ENCODE measurements at places on chromosomes 11 and 22.

DNA sequence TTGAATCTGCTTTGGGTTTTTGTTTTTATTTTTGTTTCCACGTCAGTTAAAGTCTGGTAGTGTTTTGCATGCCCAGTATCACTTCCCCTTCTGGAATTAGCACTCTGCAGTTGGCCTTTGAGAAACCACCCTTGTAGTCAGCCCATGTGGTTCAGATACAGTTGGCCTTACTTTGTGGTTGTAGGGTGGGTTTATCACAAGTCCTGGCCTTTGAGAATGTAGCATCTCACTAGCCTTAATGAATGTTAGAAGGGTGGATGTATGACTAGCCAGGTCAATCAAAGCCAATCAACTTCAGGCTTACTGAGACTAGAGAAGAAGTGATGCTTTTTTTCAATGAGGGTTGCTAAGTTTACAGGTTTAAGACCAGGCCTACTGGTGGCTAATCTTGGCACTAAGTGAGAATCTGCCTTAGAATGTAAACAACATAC, 19.8 kb downstream of the ARL14EP start:
- DNase-seq, result no peak

GRCh38 chr11:95542868-95543551, 246.6 kb downstream of the FAM76B start:
- no peak for DNase-seq

- no peak for DNase-seq
Observed at GRCh38 chr22:36743591-36744412, 32.1 kb downstream of the IFT27 start.

DNA sequence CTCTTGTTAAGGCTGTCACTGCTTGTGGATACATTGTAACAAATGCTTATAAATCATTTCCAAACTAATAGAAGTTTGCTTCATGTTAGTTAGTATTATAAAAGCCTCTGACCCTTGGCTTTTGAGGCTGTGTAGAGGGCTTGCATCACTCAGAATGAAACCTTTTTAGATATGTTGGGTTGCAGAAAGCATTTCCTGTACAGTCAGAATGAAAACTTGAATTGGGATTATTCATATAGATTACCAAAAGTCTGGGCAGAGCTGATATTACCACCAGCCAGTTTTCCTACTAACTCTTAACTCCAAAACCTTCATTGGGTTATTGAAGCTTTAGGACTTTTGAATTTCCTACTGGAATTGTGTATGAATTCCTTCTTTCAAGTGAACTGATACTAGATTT, 12.0 kb downstream of the KMT2A start:
- DNase-seq, result peak; percentile 78

DNA sequence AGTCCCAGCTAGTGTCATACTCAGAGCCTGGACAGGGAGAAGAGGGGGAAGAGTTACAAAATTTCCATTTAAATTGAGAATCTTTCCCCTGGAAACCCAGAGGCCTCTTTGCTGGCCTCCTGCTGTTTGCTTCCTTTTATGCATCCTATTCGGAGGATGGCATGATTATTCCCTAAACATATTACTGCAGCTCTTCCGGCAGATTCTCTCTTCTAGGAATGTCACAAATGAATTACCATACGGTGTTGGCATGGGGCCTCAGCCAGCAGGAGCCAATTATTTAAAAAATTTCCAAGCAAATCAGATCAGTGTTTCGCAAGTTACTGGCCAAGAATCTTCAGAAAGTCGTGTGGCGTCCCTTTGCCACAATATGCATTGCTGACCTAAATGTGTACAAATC, 326.7 kb upstream of the NCAM1 start:
- DNase-seq, result peak; percentile 9

- DNase-seq, result no peak
Observed at GRCh38 chr11:100681064-100681502, 6.0 kb upstream of the ARHGAP42 start.

DNA sequence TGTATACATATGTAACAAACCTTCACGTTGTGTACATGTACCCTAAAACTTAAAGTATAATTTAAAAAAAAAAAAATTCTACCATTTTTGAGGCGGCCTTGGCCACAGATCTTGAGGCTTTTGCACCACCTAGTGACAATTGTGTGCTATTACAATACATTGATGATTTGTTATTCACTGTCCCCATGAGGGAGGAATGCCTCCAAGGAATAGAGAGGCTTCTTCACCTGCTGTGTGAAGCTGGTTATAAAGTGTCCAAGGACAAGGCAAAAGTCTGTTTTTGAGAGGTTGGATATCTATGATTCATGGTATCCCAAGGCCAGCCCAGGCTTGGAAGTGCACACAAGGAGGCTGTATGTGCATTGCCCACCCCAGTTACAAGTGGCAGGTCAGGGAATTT, 30.7 kb downstream of the SLC22A25 start:
- peak; percentile 45 for DNase-seq

DNA sequence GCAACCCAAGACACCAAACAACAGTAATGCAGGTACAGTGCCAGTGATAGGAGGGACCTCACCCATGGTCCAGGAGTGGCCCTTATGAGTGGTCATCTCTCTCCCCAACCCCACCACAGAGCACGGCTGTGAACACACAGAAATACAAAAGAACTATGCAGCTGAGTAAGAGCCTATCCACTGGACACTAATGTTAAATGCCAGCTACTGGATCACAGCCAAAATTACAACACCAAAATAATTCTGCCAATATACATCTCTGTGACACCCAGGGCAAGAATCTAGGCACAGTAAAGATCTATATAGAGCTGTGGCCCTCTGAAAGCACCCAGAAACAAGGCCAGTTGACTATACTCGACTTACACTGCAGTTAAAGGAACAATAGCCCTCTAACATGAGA, 22.8 kb upstream of the GPR83 start:
- DNase-seq, result no peak

GRCh38 chr11:48341466-48341865, 16.7 kb downstream of the OR4C3 start:
- DNase-seq, result no peak

GRCh38 chr11:34495724-34496377, 17.7 kb downstream of the ELF5 start:
- DNase-seq, result peak; percentile 22

DNA sequence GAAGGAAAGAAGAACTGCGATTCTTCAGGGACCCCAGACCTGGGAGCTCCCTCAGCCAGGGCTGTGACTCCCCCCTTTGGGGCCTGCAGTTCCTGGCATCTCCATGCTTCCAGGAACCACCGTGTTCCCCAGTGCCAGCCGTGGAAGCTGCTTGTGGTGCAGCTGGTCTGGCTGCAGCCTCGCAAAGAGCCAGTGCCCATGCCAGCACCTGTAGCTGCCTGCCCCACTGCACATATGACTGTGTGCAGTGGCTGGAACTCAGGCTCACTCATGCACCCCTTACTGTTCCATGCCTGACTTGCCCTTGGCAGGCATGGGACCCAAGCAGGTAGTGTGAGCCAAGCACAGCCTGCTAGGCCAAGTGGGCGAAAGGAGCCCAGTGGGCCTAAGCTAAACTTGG, 401.3 kb downstream of the LRRC4C start:
- DNase-seq, result no peak

- no peak for DNase-seq
Observed at GRCh38 chr11:121950160-121950559, 165.9 kb downstream of the BLID start.

GRCh38 chr11:16873289-16873688, 134.8 kb downstream of the C11orf58 start:
- DNase-seq, result no peak

- no peak for DNase-seq
Observed at GRCh38 chr11:45715418-45715817, 50.0 kb upstream of the CHST1 start.

GRCh38 chr11:104965735-104966134, 2.6 kb downstream of the CASP4 start:
- DNase-seq, result no peak

GRCh38 chr11:96311120-96311568, 31.9 kb downstream of the MAML2 start:
- peak; percentile 87 for DNase-seq

DNA sequence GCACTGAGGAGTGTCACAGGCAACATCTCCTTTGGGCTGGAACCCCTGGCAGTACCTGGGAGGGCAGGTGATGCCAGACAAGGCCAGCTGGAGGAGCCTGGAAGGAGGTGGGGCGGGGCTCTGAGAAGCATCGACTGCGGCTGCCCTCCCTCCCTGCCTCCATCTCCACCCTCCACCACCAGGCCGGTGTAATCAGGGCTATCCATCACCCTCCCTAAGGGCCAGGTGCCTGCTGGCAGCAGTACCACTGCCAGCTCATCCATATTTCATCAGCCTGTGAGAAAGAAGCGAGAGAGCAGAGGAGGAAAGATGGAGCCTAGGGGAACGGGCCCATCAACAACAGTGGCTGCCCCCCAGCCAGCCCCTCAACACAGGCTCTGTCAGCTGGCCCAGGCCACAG, 51.4 kb upstream of the RASD2 start:
- DNase-seq, result peak; percentile 32

DNA sequence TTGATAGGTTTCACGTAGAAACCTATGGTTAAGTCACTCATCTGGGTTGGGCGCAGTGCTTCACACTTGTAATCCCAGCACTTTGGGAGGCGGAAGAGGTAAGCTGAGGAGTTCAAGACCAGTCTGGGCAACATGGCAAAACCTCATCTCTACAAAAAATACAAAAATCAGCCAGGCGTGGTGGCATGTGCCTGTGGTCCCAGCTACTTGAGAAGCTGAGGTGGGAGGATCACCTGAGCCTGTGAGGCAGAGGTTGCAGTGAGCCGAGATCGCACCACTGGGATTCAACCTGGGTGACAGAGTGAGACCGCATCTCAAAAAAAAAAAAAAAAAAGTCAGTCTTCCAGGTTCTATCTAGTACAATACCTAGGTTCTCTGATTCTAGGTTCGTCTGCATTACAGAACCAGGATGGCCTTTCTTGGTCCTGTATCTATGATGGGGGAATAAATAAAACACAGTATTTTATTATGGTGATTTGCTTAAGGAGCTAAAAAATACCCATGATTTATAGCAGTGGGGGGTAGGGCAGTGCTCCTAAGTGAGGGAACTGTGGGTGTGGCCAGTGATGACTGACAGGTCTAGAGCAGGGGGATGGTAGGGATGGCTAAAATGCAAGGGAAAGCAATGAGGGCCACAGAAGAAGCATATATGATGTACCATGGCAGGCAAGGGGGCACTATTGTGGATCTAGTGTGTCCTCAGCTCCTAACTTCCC, 65.5 kb upstream of the NUP160 start:
- DNase-seq, result no peak

GRCh38 chr11:130871616-130872015, 44.7 kb downstream of the SNX19 start:
- DNase-seq, result peak; percentile 33

- no peak for DNase-seq
Observed at GRCh38 chr11:83047515-83048225, 24.0 kb downstream of the RAB30 start.

GRCh38 chr22:24099071-24099470, 82.2 kb upstream of the SUSD2 start:
- DNase-seq, result no peak

- DNase-seq, result no peak
Observed at GRCh38 chr11:67647471-67647870, 3.1 kb downstream of the ACY3 start.

- DNase-seq, result no peak
Observed at GRCh38 chr11:38005597-38005996, 1407.6 kb upstream of the RAG2 start.

GRCh38 chr11:127627204-127627603, 626.6 kb upstream of the KIRREL3 start:
- DNase-seq, result no peak

- DNase-seq, result no peak
Observed at GRCh38 chr11:60315871-60316270, 11.2 kb upstream of the MS4A6E start.

DNA sequence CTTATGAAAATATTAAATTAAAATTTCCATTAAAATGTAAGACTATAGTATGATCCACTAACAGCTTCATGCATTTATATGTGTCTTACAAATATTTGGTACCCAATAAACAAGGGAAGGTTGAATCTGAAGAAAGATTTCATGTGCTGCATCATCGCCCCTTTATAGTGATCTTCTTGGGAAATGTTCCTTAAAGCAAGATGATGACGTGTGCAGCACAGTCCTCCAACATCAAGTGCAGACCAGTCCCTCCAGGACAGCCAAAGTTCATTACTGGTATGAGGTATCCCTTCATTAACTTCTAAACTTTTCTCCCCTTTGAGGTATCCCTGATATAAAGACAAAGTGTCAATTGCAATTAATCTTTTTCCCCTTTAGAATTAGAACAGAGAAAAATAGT, 567.0 kb downstream of the METTL15 start:
- DNase-seq, result peak; percentile 11

- DNase-seq, result no peak
Observed at GRCh38 chr11:33787076-33787475, 12.8 kb upstream of the FBXO3 start.

DNA sequence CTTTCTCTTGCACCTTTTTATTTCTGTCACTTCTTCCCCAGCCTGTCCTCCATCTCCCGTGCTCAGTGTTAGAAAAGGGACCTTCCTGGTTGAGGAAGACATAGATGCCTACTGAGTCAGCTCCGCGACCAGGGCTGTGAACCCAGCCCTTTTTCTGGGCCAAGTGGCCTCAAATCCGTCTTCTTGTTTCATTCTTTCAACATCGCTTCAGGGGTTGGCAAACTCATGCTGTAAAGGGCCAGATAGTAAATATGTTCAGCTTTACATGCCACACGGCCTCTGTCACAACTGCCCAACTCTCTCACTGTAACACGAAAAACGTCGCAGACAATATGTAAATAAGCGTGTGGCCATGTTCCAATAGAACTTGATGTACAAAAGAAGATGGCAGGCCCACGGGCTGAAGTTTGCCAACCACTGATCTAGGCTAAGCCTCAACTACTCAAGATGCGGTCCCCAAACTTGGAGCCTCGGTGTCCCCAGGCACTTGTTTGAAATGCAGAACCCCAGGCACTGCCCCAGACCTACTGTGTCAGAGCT, 338.4 kb downstream of the MN1 start:
- DNase-seq, result peak; percentile 63

- no peak for DNase-seq
Observed at GRCh38 chr11:34488855-34489557, 24.6 kb downstream of the ELF5 start.

DNA sequence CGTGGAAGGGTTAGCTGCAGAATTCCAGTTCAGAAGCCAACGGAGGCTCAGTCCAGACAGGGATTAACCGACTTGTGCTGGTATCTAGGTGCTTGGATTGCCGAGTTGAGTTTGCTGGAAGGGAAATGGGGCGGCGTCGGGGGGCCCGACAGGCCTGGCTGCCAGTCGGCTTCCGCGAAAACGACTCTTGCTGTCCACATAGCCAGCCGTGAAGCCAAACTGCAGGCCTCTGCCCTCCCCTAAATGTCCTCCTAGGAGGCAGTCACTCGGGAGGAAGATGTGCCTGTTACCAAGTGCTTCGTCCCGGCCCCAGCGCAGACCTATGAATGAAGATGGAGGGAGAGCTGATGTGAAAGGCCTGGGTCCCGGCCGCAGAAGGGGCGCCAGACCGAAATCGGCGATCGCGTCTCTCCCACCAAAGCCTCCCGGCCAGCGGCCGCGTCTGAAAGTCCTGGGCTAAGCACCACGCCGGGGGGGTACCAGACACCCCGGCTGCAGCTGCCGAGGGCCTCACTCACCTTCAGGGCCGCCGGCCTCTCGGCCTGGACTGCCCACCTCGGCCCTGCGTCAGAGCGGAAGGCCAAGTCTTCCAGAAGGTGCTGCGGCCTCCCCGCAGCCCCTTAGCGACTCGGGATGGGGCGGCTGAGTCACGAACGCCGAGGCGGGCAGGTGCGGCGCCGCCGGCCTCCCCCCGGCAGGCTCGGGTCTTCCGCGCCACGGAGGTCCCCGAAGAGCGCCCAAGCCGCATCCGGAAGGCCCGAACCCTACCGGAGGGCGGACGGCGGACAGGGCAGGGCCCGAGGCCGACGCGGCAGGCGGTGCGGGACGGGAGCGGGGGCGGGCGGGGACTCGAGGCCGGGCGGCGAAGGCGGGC, 7.5 kb downstream of the DPAGT1 start:
- peak; percentile 68 for DNase-seq

- DNase-seq, result no peak
Observed at GRCh38 chr11:13348305-13348704, 70.7 kb downstream of the BMAL1 start.
